ENCODE measurements at places on chromosomes 7 and 10. TPM values are rescaled to one million over a fixed set of nuclear protein-coding genes. Genes with fewer than 3 reads are reported as not detected.

- peaks cover 26% of the 10 kb centered on the region for H3K4me1 ChIP-seq
- no peak for DNase-seq
- no peaks in the 10 kb centered on the region for H3K36me3 ChIP-seq
- no peak overlapping the region for H3K27ac ChIP-seq
Measured at GRCh38 chr7:50723888-50724287, 58.8 kb downstream of the GRB10 start.

DNA sequence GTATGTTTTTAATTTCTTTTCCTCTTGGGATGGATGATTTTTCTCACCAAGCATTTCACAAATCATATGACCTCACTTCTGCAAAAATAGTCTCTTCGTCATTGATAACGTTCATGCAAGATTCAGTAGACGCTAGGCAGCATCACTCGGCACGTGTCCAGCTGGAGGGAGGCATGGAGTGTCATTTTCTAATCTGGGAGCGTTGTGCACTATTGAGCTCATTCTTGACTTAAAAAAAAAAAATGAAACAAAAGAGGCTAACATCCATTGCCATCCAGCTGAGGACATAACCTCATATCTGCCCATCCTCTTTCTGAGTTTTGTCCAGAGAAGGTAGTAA lies 56.2 kb downstream of the COL17A1 start:
- DNase-seq: no peak
- H3K4me1 ChIP-seq: peaks cover 4% of the 10 kb centered on the region
- H3K27me3 ChIP-seq: no peaks in the 10 kb centered on the region
- H3K36me3 ChIP-seq: peaks cover 25% of the 10 kb centered on the region
- no peak overlapping the region for H3K27ac ChIP-seq
- no peak overlapping the region for H3K4me3 ChIP-seq

DNA sequence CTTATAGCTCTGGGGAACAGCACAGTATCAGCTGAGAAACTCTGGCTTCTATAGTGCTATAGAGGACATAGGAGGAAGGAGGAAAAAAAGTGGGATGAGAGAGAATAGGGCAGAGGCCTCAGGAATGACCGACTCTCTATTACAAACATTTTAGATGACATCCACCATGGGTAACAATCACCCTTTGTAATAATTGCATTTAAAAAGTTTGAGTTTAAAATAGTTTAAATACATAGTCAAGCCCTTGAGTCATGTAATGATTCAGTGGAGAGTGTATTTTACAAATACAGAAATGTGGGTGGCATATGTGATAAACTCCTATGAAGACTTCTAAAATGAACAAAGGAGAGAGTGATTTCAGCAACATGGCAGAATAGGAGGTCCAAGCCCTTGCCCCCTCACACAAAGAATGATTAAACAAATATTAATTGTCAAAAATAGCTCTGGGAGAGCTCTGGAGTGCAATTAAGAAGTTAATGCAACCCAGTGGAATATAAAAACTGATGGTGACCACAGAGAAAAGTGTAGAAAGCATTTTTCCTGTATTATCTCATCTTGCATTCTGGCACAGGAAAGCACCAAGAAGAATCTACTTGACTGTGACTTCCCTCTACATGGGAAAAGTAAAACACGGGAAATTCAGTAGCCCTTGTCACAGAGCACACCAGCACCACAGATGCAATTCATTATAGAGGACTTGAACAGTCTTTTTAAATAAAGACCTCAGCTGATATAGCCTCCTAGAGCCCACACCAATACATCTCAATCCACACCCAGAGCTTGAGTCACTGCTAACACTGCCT lies 569.0 kb upstream of the SORCS1 start:
- no peaks in the 10 kb centered on the region for H3K27me3 ChIP-seq
- DNase-seq: no peak
- no peaks in the 10 kb centered on the region for H3K36me3 ChIP-seq
- H3K27ac ChIP-seq: no peak overlapping the region
- peaks cover 6% of the 10 kb centered on the region for H3K4me1 ChIP-seq

DNA sequence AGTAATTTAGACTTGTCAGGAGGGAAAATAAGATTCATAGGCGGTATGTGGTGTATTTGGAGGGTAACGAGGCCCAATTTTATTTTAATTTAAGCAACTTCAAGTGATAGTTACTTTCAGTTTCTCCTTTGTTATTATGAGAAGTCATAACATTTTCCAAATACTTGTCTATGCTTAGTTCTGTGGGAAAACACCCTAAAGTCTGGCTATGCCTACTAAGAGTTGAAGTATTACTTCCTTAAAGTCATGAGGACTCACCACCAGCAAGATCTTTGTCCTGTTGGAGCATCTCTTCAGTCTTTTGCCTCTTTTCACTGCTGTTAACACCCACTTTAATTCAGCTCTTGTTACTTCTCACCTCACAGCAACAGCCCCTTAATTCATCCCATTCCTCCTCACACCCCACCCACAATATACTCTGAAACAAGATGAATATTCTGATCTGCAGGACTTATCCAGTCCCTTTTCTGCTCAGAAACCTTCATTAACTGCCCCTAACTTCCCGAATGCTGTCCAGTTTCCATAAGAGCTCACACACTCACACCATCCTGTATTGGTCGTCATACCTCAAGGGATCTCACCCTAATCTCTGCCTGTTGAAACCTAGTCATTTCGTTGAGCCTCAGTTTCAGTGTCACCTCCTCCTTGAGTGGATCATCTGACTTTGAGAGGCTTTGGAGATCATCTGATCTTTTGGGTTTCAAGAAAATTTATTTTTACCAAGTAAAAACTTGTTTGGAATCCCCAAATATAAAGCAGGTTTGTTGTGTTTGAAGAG lies 61.3 kb downstream of the DNAH11 start:
- no peaks in the 10 kb centered on the region for H3K4me1 ChIP-seq
- H3K27ac ChIP-seq: no peak overlapping the region
- H3K4me3 ChIP-seq: no peak overlapping the region
- H3K36me3 ChIP-seq: no peaks in the 10 kb centered on the region

DNA sequence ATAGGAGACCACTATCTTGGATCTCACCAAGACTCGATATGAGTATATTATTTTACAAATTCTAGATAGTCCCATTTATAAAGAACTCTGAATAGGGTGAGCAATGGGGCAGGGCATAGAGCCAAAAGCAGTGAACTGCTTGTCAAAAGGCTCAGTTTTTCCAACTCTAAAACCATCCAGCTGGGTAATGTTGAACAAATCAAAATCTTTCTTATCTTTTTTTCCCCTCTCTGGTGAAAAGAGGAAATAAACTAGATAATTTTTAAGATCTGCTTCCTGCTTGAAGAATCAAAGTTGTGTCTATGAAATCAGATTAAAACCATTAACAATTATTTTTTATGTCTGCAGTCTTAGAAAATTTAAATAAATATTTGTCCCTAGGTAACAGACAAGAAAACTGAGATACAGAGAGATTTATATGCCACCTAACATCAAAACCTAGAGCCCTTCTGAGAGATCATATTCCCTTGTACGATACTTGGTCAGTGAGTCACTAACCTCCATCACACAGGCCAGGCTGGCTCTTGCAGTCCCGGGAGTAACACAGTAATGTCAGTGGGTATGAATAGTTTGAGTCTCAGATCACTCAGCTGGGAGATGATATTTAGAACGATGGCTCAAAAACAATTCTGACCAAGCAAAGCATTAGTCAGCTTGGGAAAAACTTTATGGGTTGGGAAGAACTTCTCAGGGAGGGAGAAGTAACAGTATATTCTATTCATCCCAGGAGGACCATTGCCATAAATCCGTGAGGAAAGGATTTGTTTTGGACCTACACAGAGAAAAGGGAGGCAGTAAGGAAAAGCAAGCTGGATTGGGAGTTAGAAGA lies 178.8 kb downstream of the REEP3 start:
- H3K27me3 ChIP-seq: no peaks in the 10 kb centered on the region
- peaks cover 29% of the 10 kb centered on the region for H3K4me1 ChIP-seq
- no peak overlapping the region for H3K27ac ChIP-seq
- no peaks in the 10 kb centered on the region for H3K36me3 ChIP-seq

GRCh38 chr7:140347218-140347617 lies 51.1 kb downstream of the SLC37A3 start:
- no peak for DNase-seq
- H3K27me3 ChIP-seq: no peaks in the 10 kb centered on the region
- no peak overlapping the region for H3K4me3 ChIP-seq
- no peak overlapping the region for H3K27ac ChIP-seq
- H3K4me1 ChIP-seq: peaks cover 9% of the 10 kb centered on the region

DNA sequence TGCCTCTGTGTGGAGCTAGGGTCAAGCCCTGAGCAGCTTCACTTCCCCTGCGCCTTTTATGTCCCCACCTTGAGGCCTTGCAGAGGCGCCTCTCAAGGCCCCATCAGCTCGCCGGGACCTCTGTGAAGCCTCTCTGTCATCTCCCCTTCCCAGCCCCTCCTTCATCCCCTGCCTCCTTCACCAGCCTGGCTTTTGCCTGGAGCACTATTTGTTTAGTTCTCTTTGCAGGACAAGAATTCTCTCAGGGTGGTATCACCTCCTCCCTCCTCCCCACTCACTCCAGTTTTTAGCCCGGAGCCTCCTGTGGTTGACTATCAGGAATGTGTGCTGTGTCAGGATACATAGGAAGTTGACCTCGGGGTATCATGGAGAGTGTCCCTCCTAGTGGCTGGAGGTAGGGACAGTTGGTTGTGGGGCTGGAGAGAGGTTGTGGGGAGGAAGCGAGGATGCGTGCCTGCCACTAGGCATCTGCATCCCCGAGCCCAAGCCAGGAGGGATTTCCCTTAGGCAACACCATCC lies 89.8 kb upstream of the ANLN start:
- H3K4me3 ChIP-seq: no peak overlapping the region
- no peak overlapping the region for H3K27ac ChIP-seq
- peaks cover 31% of the 10 kb centered on the region for H3K4me1 ChIP-seq
- H3K27me3 ChIP-seq: no peaks in the 10 kb centered on the region
- H3K36me3 ChIP-seq: peaks cover 25% of the 10 kb centered on the region
- no peak for DNase-seq

DNA sequence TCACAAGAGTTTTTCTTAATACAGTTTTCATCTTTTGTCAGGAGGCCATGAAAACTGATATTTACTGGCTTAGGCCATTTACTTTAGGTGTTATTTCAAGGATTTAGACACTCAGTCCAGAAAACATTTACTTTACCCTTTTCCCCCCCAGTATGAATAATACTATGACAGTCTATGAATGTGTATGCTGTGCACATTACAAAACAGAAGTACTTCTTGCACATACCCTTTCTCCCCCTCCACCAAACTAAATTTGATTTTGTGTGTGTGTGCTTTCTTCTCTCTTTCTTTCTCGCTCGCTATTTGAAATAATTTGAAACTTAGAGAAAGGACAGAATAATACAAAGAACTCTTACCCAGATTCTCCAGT lies 41.3 kb downstream of the RBM33 start:
- DNase-seq: no peak
- H3K4me3 ChIP-seq: no peak overlapping the region
- peaks cover 44% of the 10 kb centered on the region for H3K36me3 ChIP-seq

DNA sequence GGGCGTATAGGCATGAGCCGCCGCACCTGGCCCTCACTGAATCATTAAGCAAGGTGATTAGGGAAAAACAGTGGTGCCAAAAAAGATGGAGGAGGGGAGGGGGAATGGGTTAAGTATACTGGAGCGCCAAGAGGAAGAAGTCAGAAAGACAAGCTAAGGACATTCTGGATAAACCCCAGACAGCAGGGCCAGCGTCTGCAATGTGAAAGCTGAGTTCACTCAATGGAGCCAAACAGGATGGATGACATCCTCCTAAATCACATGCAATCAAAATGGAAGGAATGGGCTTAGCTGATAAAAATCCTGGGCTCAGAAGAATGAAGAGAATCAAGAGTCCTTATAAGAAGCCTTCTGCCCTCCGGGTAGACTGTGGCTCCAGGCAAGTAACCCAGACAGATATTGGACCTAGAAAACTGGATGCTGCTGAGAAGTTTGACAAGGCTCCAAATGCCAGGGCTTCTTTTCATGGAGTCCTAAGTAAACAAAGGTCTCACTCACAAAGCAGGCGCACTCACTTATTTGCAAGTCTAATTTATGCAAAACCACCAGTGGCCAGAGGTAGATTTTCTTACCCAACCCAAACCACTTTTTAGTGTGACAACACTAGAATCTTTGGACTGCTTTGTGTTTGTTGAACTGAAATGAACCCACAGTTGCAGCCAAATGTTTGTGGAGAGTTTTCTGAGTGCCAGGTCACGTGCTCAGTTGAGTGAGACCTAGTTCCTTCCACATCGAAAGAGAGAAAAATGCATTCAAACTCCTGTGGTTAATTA lies 519.1 kb upstream of the AUTS2 start:
- no peak overlapping the region for H3K4me3 ChIP-seq
- DNase-seq: no peak
- H3K27me3 ChIP-seq: no peaks in the 10 kb centered on the region
- no peaks in the 10 kb centered on the region for H3K4me1 ChIP-seq
- H3K27ac ChIP-seq: no peak overlapping the region

DNA sequence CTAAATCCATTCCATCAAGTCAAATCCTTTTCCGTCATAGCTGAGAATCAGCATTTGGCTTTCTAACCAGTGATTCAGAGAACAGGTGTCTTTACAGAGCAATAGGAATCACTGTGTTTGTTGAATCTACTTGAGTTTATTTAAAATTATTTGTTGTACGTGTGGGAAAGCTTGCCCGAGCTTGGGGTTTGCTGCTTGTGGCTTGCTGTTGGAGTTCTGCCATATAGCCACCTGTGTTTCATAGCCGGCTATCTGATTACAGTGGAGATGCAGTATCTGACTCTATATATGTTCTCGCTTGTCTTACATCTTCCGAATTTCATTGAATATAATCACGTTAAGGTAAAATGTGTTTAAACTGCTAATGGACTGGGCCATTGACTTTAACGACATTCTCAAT lies 274.3 kb upstream of the MKI67 start:
- H3K4me3 ChIP-seq: no peak overlapping the region
- no peak overlapping the region for H3K27ac ChIP-seq
- no peaks in the 10 kb centered on the region for H3K4me1 ChIP-seq

GRCh38 chr7:135980012-135980551 lies 2.9 kb upstream of the MTPN start:
- no peaks in the 10 kb centered on the region for H3K36me3 ChIP-seq
- H3K4me1 ChIP-seq: peaks cover 5% of the 10 kb centered on the region

The GDF2 gene
- not detected for total RNA-seq

The MUC12 gene
- 0.50 TPM for total RNA-seq

The ZNF467 gene
- total RNA-seq: 16.7 TPM

The PLA2G12B gene
- 1.2 TPM for total RNA-seq

The NPS gene
- not detected for total RNA-seq

The WNT16 gene
- total RNA-seq: 1.1 TPM

The SEMA4G gene
- total RNA-seq: 46.0 TPM
